CD4-positive, alpha-beta T cell (primary cell): ENCODE measurements at places on chromosomes 7 and 10. TPM values are rescaled to one million over a fixed set of nuclear protein-coding genes. Genes with fewer than 3 reads are reported as not detected.
A peak's percentile ranks its signal among the peaks of the same experiment; 100 is the strongest.

GRCh38 chr10:78442836-78443550, 409.3 kb downstream of the RPS24 start:
- H3K4me3 ChIP-seq = no peak overlapping the region
- H3K27me3 ChIP-seq = no peaks in the 10 kb centered on the region
- no peaks in the 10 kb centered on the region for H3K36me3 ChIP-seq
- H3K27ac ChIP-seq = no peak overlapping the region
- no peaks in the 10 kb centered on the region for H3K4me1 ChIP-seq

DNA sequence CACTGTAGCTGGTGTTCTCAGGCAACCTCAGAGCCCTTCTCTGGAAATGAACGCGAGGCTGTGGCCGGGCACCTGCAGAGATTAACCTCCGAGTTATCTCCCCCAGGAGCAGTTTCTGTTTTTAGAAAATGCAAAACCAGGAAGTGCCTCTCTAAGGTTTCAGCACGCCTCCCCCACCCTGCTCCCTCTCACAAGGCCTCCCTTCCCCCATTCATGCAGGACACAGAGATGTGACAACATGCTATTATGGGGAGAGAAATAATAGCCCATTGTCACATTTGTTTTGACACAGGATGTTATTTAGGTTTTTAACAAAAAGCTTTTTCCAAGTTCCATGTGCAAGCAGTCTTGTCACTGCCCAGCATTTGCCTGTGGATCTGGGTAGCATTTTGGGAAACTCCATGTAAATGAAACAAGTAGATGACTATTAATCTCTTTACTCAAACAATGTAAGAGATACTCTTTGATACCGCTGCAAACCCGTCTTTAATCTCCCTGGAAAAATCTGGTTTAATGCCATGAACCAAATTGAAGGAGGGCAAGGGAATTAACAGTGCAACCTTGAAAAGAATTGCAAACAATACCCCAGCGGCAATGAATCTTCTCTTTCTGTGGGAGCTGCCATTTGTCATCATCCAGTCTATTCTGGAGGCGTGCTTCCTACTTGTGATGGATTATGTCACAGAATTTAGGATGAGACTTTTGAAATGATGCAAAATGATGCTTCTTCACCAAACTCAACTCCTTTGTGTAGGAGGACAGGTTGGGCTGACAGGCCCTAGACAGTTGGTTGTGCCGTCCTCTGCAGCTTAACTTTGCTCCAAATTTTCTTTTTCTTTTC, 86.5 kb upstream of the NMT2 start:
- peaks cover 22% of the 10 kb centered on the region for H3K4me1 ChIP-seq
- no peak for DNase-seq
- no peaks in the 10 kb centered on the region for H3K27me3 ChIP-seq
- no peak overlapping the region for H3K27ac ChIP-seq
- H3K4me3 ChIP-seq = peak overlapping the region; percentile 81

DNA sequence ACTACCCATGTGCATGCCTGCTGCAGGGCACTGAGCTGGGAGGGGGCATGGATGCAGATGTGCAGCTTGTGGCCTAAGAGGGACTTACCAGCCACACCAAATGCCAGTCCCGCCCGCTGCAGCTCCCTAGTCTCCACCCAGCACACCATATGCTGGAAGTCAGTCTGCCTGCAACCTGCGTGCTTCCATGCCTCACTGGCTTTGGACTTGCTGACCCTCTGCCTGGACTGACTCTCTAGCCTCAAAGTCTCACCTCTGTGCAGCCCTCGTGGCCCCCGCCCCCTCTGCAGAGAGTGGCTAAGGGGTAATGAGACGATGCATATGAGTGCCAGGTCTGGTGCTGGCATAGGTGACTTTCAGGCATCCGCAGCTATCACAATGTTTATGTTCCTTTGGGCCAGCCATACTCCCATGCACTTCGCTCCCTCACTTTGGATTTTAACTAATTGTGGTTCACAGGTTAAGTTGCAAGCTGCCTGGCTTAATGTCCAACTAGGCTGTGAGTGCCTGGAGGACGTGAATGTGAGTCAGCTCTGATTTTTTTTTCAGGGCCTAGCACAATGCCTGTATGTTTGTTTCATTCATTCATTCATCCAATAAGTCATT, 21.7 kb downstream of the TRIM8 start:
- peaks cover 2% of the 10 kb centered on the region for H3K36me3 ChIP-seq
- no peaks in the 10 kb centered on the region for H3K27me3 ChIP-seq
- DNase-seq = no peak
- H3K27ac ChIP-seq = no peak overlapping the region
- peaks cover 37% of the 10 kb centered on the region for H3K4me1 ChIP-seq

DNA sequence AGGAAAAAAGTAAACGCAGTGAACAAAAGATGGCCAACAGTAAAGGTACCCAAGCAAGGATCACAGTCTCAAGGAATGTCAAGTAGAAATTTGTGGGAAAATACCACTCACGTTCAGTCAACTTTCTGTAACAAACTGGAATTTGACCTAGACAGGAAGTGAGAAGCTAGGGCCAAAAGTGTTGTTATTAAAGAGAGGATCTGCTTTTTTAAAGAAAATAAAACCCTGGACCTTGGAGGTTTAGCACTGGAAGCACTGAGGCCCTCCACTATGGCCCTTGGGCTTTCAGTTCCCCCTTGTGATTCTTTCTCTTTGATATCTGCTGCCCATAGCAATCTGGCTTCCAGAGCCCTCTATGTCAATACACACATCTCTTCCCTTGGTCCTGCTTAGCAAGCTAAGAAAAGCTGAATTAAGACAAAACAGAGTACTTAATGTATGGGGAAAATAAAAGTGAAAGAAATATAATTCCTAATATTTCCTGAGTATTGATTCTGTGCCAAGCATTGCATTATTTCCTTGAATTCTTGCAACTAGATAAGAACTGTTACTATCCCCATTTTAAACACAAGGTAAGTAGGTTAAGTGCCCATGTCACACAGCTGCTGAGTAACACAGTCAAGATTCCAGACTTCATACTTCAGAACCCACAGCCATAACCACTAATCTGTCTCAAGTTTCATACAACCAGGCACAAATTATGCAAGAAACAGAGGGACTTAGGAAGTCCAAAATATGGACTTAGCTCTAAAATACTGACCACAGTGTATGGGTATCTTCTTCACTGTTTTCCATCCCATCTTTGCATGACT, 2.6 kb upstream of the ZNF438 start:
- no peak for DNase-seq
- no peaks in the 10 kb centered on the region for H3K27me3 ChIP-seq
- no peaks in the 10 kb centered on the region for H3K36me3 ChIP-seq

DNA sequence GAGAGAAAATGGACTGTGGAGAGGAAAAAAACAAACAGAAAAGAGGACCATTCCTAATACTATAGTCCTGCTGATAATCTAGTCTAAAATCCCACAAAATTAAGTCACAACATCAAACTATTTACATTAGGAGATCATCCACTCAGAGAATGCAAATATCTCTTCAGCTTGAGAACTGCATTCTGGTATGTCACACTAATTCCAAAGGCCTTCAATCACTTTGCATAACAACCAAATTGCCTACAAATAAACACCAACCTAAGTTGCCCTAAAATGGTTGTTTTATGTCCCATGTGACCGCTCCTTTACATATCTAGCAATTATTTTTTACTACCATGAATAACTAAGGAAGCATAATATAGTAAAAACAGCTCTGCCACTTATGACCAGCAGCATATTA, 264.3 kb downstream of the CACNA2D1 start:
- no peaks in the 10 kb centered on the region for H3K4me1 ChIP-seq
- H3K4me3 ChIP-seq = no peak overlapping the region
- no peak for DNase-seq
- H3K27ac ChIP-seq = no peak overlapping the region

- no peak overlapping the region for H3K27ac ChIP-seq
- H3K36me3 ChIP-seq = peaks cover 7% of the 10 kb centered on the region
- no peaks in the 10 kb centered on the region for H3K27me3 ChIP-seq
- DNase-seq = peak; percentile 43
- H3K4me3 ChIP-seq = no peak overlapping the region
- peaks cover 8% of the 10 kb centered on the region for H3K4me1 ChIP-seq
Observed at GRCh38 chr10:21724687-21725367, 190.8 kb downstream of the MLLT10 start.

DNA sequence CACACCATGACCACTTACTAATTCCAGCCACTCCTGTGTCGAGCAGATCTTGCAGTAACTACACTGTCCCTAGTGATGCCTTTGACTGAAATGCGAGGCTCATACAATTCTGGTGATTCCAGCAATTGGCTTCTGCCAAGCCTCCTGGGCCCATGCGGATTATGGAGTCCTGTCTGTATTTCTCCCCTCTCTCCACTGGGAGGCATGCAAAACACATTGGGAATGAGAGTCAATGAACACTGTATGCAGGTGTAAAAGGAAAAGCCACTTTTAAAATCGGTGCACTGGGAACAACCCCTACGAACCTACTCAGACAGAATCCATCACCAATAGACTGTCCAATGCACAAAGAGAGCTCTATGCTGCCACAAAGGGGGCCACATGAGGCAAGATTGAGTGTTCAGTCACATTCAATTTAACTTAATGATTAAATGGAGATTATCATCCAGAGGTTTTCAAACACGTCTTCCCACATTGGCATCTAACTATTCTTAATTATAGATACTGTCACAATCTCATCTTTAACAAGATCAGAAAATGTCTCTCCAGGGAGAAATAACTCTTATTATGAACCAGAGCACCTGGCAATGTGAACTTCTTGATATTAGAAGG, 550.6 kb downstream of the GLRX3 start:
- H3K27me3 ChIP-seq = no peaks in the 10 kb centered on the region
- no peak overlapping the region for H3K4me3 ChIP-seq
- H3K4me1 ChIP-seq = no peaks in the 10 kb centered on the region
- H3K27ac ChIP-seq = no peak overlapping the region
- DNase-seq = no peak
- no peaks in the 10 kb centered on the region for H3K36me3 ChIP-seq

KIAA1549 gene
- total RNA-seq = not detected

CYP2C19 gene
- total RNA-seq = not detected
